ENCODE measurements at places on chromosomes 3 and 15. TPM values are rescaled to one million over a fixed set of nuclear protein-coding genes. Genes with fewer than 3 reads are reported as not detected.

DNA sequence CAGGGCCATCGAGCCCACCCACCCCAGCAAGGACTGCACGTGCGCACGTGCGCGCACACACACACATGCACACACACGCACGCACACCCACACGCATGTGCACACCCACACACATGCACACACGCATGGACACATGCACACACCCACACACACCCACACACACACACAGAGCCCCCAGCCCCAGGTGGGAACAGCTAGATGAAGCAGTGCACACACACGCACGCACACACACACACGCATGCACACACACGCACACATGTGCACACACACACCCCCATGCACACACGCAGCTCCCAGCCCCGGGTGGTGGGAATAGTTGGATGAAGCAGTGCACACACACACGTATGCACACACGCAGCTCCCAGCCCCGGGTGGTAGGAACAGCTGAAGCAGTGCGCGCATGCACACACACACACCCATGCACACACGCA lies 158.6 kb downstream of the XXYLT1 start:
- DNase-seq: no peak

DNA sequence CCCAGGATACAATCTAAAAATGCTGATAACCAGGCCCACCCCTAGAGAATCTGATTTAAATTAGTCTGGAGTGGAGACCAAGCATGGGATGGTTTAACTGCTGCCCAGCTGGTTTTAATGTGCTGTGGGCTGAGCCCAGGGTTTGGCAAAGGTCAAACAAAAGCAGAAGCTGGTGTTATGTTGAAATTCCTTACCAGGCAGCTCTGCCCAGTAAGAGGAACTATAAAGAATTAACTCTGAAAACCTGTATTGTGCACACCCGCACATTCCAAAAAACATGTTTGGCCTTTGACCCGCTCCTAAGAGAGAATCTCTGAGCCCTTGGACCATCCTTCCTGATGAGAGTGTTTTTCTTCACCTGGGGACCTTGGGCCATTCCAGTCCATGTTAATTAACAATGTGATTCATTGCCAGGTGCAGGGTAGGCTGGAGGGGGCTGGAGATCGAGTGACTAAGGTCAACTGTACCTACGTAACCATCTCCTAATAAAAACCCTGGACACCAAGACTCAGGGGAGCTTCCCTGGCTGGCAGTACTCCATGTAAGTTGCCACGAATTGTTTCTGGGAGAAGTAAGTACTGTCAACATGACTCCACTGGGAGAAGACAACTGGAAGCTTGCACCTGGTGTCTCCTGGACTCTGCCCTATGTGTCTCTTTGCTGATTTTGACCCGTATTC lies 10.9 kb downstream of the CCDC13 start:
- DNase-seq: no peak

GRCh38 chr3:186406669-186407635 lies 44.9 kb upstream of the DGKG start:
- DNase-seq: no peak

SUMF1 gene
- 47.4 TPM for total RNA-seq

DNA sequence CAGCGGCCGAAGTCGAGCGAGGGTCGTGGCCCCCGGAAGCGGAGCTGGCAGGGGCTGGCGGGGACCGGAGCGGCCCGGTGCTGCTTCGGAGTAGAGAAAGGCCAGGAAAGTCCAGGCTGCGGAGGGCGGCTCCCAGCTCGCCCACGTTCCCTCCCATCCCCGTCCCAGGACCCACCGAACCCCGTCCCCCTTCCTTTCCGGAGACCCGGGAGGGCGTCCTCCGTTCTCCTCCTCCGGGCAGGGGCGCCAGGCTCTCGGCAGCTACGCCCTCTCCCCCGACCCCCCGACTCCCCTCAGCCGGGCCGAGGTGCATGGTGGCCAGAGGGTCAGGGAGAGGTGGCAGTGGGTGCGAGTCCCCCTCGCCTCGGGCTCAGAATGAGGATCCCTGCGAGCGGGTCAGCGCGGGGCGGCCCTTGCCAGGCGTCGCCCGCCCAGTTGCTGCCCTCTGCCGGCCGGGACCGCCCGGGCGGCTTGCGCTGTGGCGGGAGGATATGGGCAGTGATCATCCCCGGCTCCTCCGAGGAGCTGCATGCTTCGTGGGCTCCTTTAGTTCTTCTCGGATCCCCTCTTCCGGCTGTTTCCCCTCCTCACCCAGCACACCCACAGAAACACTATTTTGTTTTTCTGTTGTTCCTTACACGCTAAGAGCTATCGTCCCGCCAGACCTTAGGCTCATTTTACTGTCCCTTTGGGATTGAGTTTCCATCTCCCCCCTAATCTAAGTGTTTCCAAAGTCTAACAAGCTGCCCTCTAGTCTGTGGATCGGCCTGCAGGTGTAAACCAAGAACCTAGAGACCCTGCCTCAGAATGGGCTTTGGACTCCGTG lies 744 bp upstream of the ALDH1A2 start:
- DNase-seq: peak; percentile 35

DNA sequence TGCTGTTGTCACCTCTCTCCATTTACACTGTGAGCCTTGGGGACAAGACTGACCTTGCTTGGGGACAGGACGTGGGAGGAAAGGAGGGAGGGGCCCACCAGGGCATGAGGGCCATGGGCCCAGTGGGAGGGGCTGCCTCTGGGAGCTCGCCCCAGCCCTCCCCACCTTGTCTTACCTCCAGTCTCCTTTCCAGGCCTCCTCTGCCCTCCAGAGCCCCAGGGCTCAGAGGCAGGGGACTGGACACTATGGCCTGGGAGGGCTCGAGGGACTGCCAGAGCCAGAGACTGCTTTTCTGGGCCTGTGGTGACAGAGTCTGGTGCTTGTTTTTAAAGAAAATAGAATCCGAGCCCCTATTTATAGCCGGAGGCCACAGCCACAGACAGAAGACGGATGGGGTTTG lies 10.2 kb downstream of the CSPG4 start:
- DNase-seq: no peak

GRCh38 chr3:185560676-185561075 lies 8.3 kb upstream of the LIPH start:
- DNase-seq: no peak

TEX9 gene
- total RNA-seq: 2.9 TPM

DNA sequence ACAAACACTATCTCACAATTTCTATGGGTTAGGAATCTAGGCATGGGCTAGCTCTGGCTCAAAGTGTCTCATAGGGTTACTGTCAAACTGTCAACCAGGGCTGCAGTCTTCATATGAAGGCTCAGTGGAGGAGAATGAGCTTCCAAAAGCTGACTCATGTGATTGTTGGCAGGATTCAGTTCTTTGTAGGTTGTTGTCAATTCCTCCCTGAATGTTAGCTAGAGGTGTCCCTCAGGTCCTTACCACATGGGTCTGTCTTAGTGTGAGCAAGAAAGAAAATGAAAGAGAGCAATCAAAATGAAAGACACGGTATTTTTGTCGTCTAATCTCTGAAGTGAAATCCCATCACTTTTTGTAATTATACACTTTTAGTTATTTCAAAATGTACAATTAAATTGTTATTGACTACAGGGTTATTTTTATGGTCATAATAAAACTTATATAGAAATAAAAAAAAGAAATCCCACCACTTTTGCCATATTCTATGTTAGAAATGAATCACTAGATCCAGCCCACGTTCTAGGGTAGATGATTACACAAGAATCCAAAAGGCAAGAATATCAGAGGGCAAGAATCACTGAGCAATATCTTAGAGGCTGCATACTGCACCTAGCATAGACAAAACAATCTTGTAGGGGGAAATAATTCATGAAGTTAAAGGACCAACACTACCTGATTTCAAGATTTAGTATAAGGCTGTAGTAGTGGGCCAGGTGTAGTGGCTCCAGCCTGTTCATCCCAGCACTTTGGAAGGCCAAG lies 8.4 kb downstream of the ACSBG1 start:
- no peak for DNase-seq

DNA sequence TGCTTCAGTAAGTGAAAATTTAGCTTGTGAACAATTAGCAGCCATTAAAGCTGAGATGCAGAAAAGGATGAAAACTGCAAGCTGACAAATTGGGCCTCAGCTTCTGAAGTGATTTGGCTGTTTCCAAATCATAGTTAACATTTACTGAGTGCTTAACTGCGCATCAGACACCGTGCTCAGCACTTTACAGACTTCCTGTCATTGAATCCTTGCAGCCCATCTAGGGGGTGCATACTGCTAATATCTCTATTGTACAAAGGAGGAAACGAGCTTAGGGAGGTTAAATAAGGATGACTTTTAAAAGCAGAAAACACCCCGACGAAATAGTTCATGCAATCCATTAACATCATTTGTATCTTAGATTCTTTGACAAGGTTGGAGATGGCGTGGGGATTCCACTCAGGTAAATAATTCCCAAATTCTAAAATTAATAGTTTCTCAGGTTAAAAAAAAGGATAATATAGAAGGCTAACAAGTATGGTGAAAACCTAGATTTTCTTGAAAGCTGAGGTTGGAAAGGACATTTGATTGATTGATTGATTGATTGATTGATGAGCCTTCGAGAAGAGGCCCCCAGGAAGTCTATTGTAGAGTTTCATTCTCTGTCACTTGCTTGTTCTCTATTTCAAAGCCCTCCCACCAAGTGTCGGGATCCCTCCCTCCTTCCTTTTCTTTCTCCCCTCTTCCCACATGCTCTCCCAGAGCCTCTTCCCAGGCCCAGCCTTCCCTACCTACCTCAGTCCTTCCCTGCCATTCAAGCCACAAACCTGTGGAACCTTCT lies 23.5 kb upstream of the EPHB3 start:
- no peak for DNase-seq

GRCh38 chr3:40037582-40037981 lies 228.2 kb downstream of the MYRIP start:
- no peak for DNase-seq

CGNL1 gene
- 0.43 TPM for total RNA-seq

GRCh38 chr3:142709207-142709606 lies 14.6 kb upstream of the TRPC1 start:
- no peak for DNase-seq

DNA sequence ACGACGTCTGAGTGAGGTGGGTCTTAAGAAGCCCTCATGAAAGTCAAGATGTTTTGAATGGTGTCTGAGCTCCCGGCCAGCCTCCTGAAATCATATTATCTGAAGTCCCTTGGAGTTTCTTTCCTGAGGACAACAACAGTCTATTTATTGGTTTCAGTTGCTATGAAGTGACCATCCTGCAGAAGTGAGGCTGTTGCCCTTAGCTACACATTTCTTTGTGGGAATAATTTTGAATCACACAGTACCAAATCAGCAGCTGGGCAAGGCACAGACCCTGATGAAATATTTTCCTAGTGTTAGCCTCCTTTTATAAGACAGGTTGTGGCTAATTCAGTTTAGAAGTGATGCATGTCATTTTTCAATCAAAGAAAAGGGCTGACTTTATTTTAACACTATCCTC lies 220.7 kb upstream of the AZI2 start:
- no peak for DNase-seq

All from fibroblast of villous mesenchyme (primary cell).